ENCODE measurements at places on chromosomes 4 and X.

DNA sequence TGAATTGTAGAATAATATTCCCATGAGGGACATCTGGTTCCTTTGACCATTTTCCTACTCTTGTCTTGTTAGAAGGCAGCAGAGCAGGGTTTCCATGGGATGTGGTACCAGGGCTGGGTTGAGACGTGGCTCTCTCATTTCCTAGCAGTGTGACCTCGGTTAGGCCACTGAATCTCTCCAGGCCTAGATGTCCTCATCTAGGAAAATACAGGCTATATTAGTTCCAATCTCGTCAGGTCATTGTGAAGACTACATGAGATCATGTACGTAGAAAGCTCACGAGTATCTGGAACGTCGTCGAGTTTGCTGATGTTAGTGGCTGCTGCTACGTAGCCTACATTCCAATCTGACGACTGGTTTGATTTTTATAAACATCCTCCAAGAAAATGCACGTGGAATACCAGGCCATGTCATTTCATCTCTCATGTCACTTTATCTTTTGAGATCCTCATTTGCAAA lies 278.2 kb upstream of the GATB start:
- DNase-seq = peak; percentile 11

- DNase-seq = no peak
Observed at GRCh38 chr4:183659872-183660242, 764 bp downstream of the TRAPPC11 start.

DNA sequence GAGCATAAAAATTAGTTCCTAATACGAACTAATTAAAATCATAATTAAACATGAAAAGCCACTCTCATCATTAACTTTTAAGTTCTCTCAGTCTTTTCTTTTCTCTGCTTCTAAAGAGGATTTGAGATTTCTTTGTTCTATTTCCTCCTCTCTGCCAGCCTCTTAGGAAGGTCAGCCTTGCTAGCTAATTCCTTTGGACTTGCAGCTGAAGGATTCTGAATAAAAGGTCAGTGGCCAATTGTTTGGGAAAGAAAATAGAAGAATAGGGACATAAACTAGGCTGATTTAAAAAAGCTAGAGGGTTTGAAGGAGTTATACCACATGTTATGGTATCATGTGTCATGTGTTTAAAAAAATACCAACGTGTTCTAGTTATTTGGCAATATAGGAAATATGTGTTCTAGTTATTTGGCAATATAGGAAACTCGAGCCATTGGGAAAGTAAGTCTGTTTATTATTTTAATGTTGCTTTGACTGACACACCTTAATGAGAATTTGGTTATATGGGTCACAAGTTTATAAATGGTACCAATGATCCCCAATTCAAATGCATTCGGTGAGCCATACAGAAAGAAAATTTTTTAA lies 1668.7 kb upstream of the PCDH7 start:
- peak; percentile 6 for DNase-seq

GRCh38 chr4:8182858-8183725 lies 16.0 kb upstream of the SH3TC1 start:
- DNase-seq = peak; percentile 67

GRCh38 chrX:20663336-20663735 lies 396.6 kb upstream of the RPS6KA3 start:
- no peak for DNase-seq

DNA sequence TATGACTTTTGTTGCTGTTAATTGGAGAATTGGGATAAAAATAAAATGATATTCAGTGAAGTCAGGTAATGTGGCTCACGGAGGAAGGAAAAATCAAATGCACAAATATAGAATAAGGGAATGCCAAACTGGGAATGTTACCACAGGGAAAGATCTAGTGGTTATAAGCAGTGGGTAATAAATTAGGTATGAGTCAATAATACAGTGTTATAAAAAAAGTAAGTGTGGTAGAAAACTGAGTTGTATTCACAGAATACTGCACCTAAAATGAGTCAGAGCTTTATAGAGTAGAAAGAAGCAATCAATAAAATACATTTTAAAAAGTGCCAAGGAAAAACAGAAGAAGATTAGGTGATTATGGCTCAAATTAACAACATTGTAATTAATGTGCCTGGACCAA lies 34.5 kb downstream of the INTS12 start:
- DNase-seq = no peak

DNA sequence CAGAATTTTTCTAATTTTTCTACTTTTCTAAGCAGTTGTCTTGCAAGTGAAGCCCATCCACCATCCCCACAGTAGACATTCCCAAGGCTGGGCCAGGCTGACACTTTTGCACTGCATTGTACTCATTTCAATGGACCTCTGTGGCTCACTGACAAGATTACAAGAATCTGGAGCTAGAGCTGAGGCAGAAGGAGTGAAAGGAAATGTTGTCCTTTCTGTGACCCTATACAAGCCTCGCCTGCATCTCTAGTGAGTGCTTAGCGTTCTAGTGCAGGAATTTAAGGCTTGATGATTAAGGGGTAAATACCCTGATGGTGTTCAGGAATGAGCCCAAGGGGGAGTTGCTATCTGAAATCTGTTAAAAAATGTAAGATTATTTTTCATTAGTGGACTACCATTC lies 6.3 kb downstream of the MAGED1 start:
- DNase-seq = no peak

DNA sequence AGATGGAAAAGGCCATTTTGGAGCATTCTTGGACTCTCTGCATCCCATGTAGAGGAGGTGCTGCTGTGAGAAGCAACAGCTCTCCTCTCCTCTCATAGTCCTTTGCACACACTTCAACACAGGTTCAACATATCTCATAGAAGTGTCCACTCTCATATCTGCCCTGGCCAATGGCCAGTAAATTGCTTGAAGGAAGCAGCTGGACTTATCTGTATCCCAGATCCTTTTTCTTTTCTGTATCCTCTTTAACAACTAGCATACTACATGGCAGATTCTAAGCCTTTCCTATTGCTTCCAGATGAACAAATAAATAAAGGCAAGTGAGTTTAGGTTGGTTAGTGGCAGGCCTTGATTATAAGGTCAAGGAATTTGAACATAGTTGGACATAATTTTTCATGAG lies 122.0 kb downstream of the HS6ST2 start:
- DNase-seq = no peak

DNA sequence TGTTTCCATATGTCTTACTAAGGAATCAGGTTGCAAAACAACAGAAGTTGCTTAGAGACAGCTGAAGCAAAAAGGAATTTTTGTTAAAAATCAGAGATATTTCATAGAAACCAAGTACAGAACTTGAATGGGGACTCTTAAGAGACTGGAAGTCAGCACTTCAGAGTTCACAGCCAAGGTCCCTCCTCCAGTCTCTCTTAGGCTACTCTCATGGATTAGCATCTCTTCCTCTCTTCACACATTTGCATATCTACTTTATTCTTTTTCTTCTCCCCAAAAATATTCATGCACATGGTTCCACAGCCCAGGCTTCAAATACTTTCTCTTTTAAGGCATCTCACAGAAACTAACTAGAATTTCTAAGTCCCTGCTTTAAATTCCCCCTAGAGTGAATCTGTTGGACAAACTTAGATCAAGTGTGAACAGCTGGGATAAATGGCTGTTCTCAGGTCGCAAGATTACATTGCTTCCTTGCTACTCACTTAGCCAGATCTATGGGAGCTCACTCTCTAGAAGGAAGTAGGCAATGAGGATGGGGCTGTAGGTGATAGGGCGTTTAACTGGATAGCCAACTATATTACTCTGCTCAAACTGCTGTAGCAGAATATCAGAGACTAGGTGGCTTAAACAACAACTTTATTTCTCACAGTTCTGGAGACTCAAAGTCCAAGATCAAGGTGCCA lies 73.7 kb upstream of the GALNT7 start:
- no peak for DNase-seq

DNA sequence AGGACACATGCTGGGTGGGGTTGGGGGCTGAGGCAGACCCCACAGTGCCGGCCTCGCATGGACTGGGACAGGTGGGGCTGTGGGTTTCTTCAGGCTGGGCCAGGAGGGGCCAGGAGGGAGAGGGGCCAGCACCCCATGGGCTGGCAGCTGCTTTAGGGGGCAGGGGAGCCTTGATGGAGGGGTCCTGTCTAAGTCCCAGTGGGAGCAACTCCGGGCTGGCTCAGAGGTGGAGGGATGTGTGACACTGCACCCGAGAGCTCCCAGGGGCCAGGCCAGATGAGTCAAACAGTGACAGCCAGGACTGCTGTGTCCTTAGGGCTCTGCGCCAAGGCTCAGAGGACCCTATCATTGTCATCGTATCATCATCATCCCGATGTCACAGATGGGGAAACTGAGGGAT lies 4.4 kb upstream of the ABLIM2 start:
- no peak for DNase-seq

GRCh38 chr4:155722816-155723499 lies 35.9 kb upstream of the GUCY1B1 start:
- DNase-seq = no peak

DNA sequence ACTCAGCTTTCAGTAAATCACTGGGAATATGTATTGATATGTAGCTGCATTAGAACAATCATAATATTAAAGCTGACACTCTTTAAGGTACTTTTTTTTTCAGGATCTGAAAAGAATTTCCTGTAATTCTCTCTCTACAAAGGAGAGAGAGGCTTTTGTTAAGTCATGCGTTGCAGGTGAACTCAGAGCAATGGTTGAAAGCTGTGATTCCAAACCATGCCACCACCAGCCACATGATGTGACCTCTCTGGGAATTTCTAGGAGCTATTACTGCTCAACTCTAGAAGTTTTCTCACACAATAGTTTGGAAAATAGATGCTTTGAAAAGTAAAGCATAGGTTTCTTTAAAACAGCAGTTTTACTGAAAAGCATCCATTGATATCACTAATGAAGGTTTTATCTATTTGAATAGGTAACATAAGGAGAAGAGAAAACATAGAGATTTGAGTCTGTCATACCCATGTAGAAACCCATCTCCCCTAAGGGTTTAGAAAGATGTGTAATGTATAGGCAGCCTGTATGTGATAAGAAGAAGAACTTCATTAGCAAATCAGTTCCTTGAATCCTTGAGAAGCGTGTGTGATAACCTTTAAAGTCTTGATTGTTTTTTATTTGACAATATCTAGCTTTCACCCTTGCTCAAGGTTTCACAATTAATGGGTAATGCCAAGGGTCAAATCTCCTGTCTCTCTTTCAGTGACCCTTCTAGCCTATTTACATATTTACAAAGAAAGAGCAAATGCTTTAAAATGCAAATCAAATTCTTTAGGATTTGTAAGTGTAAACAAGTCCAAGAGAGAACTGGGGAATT lies 161.0 kb upstream of the ANKRD50 start:
- DNase-seq = no peak

- DNase-seq = no peak
Observed at GRCh38 chr4:87566276-87566675, 37.1 kb upstream of the SPARCL1 start.

- no peak for DNase-seq
Observed at GRCh38 chrX:137563681-137564651, 2.0 kb upstream of the ZIC3 start.

GRCh38 chrX:48460031-48460430 lies 10.0 kb downstream of the SLC38A5 start:
- no peak for DNase-seq

- no peak for DNase-seq
Observed at GRCh38 chr4:71133491-71133890, 140.0 kb downstream of the DCK start.

GRCh38 chr4:184815046-184815877 lies 10.5 kb downstream of the ACSL1 start:
- DNase-seq = no peak

DNA sequence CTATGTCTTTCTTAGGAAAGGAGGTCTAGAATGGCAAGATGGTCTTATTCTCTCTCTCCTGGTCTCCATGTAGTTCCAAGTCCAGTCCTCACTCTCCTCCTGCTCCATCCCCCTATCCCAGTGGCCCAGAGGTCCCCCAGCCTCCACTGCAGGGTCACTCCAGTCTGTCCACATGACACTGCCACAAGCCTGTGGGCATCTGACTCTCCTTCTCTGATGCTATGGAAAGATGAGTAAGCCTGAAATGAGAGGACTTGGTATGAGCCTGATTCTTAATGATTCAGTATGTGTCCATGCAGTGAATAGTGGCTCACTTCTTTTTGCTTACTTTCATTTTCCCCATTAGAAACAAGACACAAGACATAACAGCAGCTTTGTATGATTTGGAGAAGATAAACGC lies 516.8 kb upstream of the ADGRL3 start:
- DNase-seq = peak; percentile 67

- no peak for DNase-seq
Observed at GRCh38 chrX:137568741-137569469, 3.0 kb downstream of the ZIC3 start.

DNA sequence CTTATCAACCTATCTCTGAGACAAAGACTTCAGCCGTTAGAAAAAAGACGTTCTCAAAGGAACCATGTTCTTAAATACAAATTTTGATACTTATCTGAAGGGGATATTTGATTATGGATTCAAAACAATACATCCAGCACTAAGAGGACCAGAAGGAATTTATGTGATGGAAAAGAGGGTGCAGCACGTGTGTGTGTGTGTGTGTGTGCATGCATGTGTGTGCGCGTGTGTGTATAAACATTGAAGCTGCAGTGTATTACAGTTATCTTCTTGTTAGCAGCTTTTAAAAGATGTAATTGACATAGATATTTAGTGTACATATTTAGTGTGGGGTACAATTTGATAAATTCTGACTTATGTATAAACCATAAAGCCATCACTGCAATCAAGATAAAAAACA lies 44.9 kb downstream of the ANK2 start:
- no peak for DNase-seq

DNA sequence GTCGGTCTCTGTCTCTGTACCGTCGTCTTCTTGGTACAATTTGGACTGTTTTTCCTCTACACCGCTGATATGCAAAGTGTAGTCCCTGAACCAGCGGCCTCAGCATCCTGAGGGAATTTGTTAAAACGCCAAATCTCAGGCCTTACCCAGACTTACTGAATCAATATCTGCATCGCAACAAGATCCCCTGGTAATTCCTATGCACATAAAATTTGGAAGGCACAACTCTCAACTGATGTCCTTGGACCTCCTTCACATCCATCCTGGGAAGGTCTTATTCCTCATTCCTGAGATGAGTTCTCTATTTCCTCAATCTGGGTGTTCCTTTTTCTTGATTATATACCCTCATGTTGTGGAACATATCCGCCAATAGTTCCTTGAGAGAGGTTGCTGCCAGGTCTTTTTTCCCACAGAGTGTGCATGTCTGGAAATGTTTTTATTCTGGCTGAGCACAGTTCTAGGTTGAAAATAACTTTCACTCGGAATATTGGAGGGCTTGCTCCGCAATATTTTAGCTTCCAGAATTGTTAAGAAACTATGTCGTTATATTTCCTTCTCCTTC lies 738 bp upstream of the HPF1 start:
- DNase-seq = no peak

DNA sequence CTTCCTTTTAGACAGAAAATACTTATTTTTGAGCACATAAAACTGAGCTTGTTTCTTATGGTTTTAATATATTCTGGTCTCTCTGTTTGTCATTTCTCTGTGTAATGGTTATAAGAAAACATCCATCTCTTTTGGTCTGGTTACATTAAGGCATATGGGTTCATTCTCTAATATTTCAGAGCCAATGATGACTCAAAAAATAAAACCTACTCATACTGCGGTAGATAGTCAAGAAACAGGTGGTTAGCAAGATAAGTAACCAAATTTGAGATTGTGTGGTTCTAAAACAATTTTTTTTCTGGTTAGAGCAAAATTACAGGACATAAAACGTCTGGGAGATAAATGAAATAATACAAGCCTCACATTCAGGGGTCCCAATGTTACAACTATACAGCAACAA lies 654.5 kb downstream of the STIM2 start:
- no peak for DNase-seq

GRCh38 chr4:45910511-45910910 lies 213.3 kb downstream of the GABRG1 start:
- no peak for DNase-seq

Data from HS-5 (cell line).